ENCODE measurements at places on chromosomes 2 and 18.
A peak's percentile ranks its signal among the peaks of the same experiment; 100 is the strongest.

GRCh38 chr2:15640261-15640711 lies 48.6 kb downstream of the DDX1 start:
- peak; percentile 59 for DNase-seq

- DNase-seq: no peak
Measured at GRCh38 chr2:222241128-222241870, 57.5 kb downstream of the PAX3 start.

- no peak for DNase-seq
Measured at GRCh38 chr2:157349949-157350515, 24.4 kb upstream of the ERMN start.

GRCh38 chr2:235083822-235084221 lies 132.0 kb downstream of the SH3BP4 start:
- DNase-seq: peak; percentile 44

GRCh38 chr2:113240915-113241911 lies 37.5 kb downstream of the PAX8 start:
- peak; percentile 95 for DNase-seq

GRCh38 chr2:11802782-11803191 lies 56.4 kb downstream of the LPIN1 start:
- DNase-seq: peak; percentile 8

- DNase-seq: no peak
Measured at GRCh38 chr2:120894966-120895365, 159.3 kb downstream of the GLI2 start.

DNA sequence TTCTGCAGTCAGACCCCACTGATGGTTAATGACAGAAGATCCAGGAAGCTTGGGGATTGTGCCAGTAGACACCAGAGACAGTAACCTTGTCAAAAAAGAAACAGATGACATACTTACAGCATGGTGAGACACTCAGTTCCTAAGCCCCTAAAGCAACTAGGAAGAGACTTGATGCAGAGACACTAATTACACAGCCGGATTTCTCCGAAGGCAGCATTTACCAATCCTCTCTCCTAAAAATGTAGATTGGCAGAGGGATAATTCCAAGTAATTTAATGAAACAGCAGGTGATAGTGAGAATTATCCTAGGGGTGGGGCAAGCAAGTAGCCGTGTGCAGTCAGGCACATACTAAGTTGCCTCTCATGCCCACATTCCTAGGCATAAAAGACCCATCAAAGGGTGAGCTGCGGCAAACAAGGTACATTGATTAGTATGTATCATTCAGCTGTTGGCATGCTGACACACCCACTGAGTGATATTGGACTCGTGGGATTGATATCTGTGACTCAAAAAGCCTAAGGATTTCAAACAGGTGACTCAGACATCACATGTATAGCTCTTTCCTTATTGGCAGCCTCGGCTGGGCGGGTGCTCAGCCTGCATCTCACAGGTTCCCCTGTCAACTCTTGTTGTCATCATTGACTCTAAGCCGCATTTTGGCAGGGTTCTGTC lies 296.7 kb upstream of the ATP5MC3 start:
- no peak for DNase-seq

GRCh38 chr2:89844221-89844943 lies 1152.9 kb downstream of the RPIA start:
- DNase-seq: no peak

DNA sequence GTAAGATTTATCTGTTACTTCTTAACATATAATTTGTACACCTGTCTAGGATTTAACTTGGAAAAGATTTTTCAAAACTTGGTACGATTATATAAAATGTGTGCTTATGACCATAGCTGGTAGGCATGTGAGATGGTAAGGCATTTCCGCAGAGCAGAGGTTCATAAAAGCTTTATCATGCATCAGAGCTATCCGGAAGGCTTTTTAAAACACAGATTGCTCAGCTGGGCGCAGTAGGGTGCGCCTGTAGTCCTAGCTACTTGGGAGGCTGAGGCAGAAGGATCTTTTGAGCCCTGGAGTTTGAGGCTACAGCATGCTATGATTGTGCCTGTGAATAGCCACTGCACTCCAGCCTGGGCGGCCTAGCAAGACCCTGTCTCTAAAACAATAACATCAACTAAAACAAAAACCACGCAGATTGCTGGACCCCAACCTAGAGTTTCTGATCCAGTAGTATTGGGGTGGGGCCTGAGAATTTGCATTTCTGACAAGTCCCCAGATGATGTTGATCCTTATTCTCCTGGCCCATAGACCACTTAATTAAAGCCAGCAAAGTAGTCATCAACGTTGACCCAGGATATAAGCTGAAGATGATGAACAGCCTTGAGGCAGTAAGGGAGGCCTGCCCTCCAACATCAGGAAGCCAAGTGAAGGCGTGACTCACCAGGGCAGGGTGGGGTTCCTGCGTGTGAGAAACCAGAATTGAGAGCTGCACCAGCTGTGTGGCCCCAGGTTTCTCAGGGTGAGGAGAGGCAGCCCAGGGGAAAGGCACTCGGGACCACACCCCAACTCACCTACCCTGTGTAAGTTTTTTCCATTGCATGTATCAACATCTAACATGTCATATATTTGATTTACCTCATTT lies 21.6 kb upstream of the SLC20A1 start:
- peak; percentile 79 for DNase-seq

GRCh38 chr2:191666732-191667131 lies 11.2 kb upstream of the NABP1 start:
- peak; percentile 93 for DNase-seq

DNA sequence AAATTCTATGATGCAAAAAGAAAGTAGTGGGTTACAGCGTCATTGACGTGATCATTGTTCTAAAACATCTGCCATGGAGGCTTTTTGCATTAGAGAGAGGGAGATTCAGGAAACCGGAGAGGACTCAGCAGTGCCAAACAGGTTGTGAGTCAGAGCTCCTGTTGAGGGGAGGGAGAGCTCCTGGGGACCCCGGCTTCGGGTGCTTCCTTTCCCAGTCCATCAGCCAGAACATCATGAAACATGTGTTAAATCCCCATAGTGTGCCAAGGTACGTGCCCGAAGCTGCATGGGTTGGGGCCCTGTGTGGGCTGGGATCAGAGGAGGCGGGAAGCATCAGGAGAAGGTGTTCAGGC lies 791 bp upstream of the CYRIA start:
- peak; percentile 77 for DNase-seq

GRCh38 chr2:68766376-68766845 lies 31.8 kb downstream of the ARHGAP25 start:
- DNase-seq: peak; percentile 82

- DNase-seq: no peak
Measured at GRCh38 chr2:19312949-19313348, 45.5 kb downstream of the OSR1 start.

GRCh38 chr2:113092864-113093612 lies 25.3 kb downstream of the IL1F10 start:
- DNase-seq: no peak

GRCh38 chr2:11491348-11491933 lies 25.5 kb upstream of the E2F6 start:
- no peak for DNase-seq
